ENCODE measurements at places on chromosomes 3 and 15.

DNA sequence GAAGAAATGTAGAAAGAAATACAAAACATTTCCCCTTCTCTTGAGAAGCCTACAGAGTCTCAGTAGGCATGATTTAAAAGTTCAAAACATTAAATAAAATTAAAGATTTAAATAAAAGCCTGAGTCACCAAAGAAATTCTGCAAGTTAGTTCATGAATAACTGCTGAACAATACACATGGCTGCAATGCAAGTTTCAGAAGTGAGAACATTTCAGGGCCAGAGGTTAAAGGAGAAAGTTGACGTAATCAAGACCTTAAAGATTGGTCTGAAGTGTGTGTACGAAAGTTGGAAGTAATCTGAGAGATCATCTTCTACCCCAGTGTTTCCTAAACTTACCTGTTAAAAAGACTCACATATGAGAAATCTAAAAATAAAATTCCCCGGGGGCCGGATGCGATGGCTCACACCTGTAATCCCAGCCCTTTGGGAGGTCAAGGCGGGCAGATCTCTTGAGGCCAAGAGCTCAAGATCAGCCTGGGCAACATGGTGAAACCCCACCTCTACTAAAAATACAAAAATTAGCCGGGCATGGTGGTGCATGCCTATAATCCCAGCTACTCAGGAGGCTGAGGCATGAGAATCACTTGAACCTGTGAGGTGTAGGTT, 108.7 kb upstream of the PHLDB2 start:
- DNase-seq = no peak

- DNase-seq = no peak
Measured at GRCh38 chr15:30885814-30886213, 17.9 kb upstream of the FAN1 start.

DNA sequence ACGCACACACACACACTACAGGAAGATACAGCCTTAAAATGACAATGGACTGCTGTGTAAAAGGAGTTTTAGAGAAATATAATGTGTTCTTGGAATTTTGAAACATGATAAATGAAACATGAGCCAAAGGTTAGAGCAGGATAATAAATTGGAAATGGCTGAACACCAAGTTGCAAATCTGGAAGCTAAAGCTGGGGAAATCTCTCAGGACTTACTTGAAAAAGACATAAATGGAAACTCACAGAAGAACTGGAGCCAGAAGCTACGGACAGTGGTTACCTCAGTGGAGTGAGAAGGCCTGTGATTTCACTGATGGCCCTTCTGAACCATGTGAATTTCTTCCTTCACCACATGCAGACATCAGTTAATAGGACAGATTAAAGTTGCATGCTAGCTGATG, 37.3 kb upstream of the ATP10A start:
- no peak for DNase-seq

GRCh38 chr3:111366515-111366914, 175.5 kb upstream of the CD96 start:
- no peak for DNase-seq
